ENCODE measurements at places on chromosomes 13 and 19. TPM values are rescaled to one million over a fixed set of nuclear protein-coding genes. Genes with fewer than 3 reads are reported as not detected.

The KCNRG gene
- 2.4 TPM for total RNA-seq

The FCER2 gene
- total RNA-seq: 10.7 TPM

The NALCN gene
- not detected for total RNA-seq

The KLK14 gene
- total RNA-seq: 6.6 TPM

The ATP4A gene
- not detected for total RNA-seq

The C2CD4C gene
- total RNA-seq: not detected

The NOVA2 gene
- 4.1 TPM for total RNA-seq

The OR7D2 gene
- not detected for total RNA-seq

The B3GNT3 gene
- 13.2 TPM for total RNA-seq

The SLC35E1 gene
- 62.0 TPM for total RNA-seq

The ZNF583 gene
- 1.3 TPM for total RNA-seq

The SELENOV gene
- not detected for total RNA-seq

The ZNF160 gene
- 93.2 TPM for total RNA-seq

The CGB3 gene
- not detected for total RNA-seq

The PCDH8 gene
- total RNA-seq: not detected

The ELOF1 gene
- total RNA-seq: 30.8 TPM

The KBTBD7 gene
- total RNA-seq: 6.7 TPM

The ICAM5 gene
- not detected for total RNA-seq

The SLC1A6 gene
- not detected for total RNA-seq

The CYP4F2 gene
- total RNA-seq: 915 TPM

The TNNT1 gene
- not detected for total RNA-seq

The CCDC70 gene
- total RNA-seq: not detected

The SIGLEC8 gene
- total RNA-seq: 13.2 TPM

The THSD8 gene
- total RNA-seq: not detected

The IZUMO4 gene
- 1.3 TPM for total RNA-seq

The JAK3 gene
- 32.2 TPM for total RNA-seq

The CD177 gene
- total RNA-seq: not detected

The CASP14 gene
- total RNA-seq: not detected

The CATSPERD gene
- not detected for total RNA-seq

The VSTM1 gene
- total RNA-seq: not detected

The GRIN3B gene
- not detected for total RNA-seq

The OR7C1 gene
- total RNA-seq: not detected

The ADAMTS10 gene
- total RNA-seq: 26.5 TPM

The VSTM2B gene
- total RNA-seq: not detected

The EVI5L gene
- 7.7 TPM for total RNA-seq

The SOX1 gene
- total RNA-seq: not detected

The RUBCNL gene
- total RNA-seq: 10.9 TPM

The SELENOW gene
- 300 TPM for total RNA-seq

The ALOX5AP gene
- 7.6 TPM for total RNA-seq
